NCI-H1048 (cell line): ENCODE measurements at places on chromosomes 11 and 22.

DNA sequence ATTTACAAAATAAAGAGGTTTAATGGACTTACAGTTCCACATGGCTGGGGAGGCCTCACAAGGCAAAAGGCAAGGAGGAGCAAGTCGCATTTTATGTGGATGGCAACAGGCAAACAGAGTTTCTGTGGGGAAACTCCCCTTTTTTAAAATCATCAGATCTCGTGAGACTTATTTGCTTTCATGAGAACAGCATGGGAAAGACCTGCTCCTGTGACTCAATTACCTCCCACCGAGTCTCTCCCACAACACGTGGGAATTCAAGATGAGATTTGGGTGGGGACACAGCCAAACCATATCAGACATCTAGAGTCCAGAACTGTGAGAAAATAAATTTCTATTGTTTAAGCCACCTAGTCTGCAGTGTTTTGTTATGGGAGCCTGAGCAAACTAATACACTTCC, 80.8 kb downstream of the ME3 start:
- DNase-seq = no peak

DNA sequence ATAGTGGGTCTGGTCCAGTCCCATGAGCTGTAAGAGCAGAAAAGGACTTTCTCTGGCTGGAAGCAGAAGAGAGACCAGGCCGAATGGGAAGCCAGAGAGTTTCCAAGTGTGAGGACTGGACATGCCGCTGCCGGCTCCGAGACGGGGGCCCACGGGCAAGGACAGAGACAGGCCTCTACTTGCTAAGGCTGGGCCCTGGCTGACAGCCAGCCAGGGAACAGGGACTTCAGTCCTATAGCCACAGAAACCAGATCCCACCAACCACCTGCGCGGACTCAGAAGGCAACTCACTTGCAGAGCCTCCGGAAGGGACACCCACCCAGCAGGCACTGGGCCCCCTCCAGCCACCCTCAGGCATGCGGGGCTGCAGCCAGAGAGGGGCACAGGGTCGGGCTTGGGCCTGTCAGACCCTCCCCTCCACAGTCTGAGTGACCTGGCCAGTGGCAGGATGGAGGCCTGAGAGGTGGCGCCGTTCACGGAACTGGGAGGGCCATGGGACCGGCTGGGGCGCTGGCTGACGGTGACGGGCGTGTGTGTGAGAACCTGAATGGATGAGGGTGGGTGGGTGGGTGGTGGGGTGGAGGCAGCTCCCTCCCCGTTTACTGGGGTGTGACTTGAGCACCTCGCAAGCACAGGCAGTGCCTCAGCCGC, 47.8 kb upstream of the A4GALT start:
- no peak for DNase-seq

DNA sequence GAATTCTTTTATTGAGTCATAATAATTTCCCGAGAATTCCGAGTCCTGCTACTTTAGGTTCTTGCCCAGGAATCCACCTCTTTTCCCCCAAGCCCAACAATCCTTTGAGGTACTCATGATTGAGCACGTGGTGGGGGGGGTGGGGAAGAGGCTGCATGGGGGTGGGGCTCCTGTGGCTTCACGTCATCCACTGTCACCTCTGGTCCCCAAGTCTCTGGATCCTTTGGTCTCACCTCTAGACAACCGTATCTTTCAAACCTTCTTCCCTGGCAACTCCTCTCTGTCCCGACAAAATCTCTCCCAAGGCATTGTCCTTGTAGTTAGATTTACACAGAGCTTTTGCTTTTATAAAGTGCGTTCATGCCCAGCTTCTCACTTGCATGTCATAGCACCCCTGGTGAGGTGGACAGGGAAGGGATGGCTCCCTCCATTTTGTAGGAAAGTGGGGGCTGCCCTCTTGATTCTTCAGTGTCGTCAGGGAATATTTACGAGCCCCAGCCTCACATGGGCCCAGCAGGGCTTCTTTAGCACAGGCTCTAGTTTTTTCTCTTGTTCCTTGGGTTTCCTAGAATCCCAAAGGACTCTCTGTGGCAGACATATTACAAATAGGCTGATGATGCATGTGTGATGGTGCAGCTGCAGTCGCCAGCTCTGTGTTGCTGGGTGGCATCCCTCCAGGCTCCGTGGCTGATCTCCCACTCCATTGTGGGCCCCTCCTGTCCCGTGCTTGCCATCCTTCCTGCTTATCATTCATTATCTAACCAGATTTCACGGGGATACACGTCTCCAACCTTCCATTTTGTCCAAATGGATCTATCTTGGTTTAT, 8.4 kb downstream of the UCP3 start:
- DNase-seq = no peak

- DNase-seq = no peak
Observed at GRCh38 chr22:32729412-32729811, 72.1 kb upstream of the TIMP3 start.

GRCh38 chr11:121473064-121473777, 20.5 kb upstream of the SORL1-AS1 start:
- no peak for DNase-seq
